Chondrocyte (in vitro differentiated cells): ENCODE measurements at places on chromosomes 12 and 14.

DNA sequence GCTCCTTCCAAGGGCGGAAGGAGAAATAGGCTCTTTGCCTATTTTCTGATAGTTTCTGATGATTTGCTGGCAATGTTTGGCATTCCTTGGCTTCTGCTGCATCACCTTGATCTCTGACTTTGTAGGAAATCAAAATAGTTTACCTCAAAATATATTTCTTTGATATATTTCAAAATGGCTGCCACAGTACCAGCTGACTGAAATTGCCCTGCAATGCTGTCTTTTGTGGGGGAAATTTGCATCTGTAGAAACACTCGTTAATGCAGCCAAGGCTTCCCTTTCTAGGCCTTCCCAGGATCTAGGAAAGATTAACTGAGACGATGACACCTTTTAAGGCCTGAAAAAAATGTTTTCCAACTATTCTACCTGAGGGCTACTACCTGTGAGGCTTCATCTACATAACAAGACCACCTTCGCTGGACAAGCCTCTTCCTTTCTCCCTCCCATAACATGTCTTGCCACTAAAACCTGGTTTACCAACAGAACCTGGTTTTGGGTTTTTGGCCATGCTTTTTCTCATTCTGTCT is 212.8 kb upstream of the SSTR1 start:
- DNase-seq, result no peak

DNA sequence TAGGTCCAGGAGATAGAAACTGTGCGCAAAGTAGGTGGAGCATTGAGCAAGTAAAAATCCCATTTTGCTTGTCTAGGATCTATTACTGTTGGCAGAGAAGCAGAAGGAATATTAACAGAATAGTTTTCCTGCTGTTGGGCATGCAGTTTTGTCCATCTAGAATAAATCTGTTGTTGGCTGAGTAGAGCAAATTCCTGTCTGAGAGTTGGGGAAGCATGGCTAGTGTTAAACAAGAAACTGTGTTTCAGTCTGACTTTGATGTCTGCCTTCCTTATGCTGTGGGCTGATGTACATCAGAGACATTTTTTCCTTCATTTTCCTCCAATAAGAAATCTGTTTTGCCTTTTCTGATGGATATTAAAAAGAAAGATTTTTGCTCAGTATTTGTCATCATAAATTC is 98.2 kb downstream of the RAD52 start:
- DNase-seq, result no peak

GRCh38 chr14:29898470-29898869 is 29.2 kb downstream of the PRKD1 start:
- no peak for DNase-seq

GRCh38 chr14:51648296-51648695 is 3.4 kb upstream of the FRMD6 start:
- no peak for DNase-seq

DNA sequence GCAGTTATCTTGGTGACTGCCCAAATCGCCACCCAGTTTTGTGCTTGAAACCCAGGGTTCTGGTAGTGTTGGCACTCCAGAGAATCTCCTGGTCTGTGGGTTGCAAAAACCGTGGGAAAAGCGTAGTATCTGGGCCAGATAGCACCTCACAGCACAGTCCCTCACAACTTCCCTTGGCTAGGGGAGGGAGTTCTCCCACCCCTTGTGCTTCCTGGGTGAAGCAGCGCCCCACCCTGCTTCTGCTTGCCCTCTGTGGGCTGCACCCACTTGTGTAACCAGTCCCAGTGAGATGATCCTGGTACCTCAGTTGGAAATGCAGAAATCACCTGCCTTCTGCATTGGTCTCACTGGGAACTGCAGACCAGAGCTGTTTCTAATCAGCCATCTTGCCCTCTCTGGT is 16.4 kb downstream of the CLEC2D start:
- DNase-seq, result no peak

DNA sequence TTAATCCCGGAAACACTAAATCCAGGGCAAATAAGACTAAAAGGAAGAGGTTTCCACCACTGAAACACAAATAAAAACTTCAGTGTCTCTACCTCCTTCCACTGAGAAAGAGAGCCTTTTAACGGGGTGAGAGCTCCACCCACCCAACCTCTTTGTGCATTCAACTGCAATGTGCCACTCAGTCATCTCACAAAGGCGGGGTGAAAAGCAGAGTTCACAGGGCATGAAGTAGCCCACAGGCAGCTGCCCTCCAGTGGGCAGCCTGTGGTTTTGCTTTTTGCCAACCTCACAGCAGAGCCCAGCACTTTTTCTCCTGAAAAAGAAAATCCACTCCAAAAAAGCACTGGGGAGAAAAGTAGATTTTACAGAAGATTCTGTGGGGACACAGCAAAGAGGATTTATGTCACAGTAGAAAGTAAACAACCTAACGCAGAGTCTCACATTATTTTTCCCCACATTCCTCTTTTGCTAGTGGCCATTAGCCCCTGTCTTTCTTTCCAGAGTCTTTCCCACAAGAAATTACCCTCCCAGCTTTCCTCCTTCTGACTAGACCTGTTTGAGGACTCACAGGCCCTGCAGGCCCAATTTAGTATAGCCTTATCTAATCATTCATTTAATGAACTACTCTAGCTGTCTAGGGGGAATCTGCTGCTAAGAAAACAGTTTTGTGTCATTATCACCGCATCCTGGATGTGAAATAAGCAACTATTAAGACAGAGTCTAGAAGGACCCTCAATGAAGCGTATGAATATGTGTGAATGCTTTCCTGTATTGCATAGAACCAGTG is 753.8 kb upstream of the FOXG1 start:
- DNase-seq, result no peak

DNA sequence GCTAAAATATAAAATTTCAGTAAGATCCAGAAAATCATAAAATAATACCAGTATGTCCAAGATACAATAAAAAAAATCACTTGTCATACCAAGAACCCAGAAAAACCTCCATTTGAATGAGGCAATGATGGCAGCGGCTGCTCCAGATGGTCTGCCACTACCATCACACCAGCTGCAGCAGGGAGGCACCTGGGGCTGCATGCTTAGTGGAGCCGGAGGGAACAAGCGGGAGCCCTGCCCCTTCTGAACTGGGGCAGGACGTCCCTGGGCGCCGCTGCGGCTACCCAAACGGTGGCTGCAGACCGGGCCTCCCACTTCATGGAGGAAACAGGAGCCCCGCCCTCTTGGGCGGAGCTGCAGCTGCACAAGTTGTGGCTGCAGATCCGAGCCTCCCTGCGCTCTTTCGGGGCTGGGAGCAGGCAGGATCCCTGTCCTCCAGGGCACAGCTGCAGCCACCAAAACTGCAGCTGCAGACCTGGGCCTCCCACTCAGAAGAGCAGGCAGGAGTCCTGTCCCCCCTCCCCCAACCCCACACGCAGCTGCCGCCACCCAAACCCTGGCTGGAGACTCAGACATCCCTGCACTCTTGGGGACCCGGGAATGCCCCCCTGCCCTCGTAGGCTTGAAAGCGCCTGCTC is 36.1 kb upstream of the OR5AU1 start:
- peak; percentile 93 for DNase-seq

DNA sequence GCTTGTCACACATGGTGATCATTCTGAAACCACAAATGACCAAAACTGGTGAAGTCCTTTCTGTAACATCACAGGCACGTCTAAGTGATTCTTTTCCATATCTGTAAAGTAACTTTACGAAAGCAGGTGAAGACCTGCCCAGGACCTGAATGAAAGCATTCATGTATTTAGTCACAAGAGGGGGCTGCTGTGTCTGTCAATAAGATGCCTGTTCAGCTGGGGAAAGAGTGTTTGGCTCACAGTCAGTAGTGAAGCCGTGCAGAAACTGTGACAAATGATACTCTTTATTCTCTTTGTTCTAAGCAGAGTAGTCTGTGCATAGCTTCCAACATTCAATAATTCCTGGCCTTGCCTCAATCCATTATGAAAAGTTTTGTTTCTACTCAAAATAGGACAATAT is 373.5 kb upstream of the OR4E1 start:
- DNase-seq, result no peak

- no peak for DNase-seq
Measured at GRCh38 chr14:37900561-37900960, 305.1 kb downstream of the TTC6 start.

GRCh38 chr12:13380297-13380696 is 183.8 kb downstream of the EMP1 start:
- no peak for DNase-seq

- DNase-seq, result no peak
Measured at GRCh38 chr14:54087376-54087775, 130.8 kb upstream of the BMP4 start.

- DNase-seq, result no peak
Measured at GRCh38 chr12:11154400-11154925, 16.5 kb upstream of the SMIM10L1 start.

DNA sequence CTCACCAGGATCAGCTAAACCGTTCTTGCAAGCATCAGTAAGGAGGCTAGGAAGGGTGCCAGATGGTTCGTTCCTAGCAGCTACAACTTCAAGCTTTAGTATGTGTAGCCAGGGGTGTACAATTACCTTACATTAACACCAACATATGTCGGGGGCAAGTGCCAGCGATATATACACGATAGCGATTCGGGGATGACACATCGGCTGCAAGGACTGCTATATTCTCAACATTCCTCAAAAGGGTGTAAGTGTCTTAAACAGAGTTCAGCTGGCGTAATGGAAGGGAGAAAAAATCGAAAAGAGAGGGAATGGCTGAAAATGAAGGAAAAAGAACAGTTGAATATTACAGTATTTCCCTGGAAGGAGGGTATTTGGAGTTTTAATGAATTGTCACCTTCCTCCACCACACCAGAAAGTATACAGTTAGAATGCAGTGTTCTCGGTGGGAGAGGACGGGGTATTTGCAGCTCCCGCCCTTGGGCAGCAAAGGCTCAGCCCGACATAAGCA is 545 bp downstream of the LIMA1 start:
- no peak for DNase-seq

- no peak for DNase-seq
Measured at GRCh38 chr12:67592228-67593011, 56.1 kb upstream of the DYRK2 start.

DNA sequence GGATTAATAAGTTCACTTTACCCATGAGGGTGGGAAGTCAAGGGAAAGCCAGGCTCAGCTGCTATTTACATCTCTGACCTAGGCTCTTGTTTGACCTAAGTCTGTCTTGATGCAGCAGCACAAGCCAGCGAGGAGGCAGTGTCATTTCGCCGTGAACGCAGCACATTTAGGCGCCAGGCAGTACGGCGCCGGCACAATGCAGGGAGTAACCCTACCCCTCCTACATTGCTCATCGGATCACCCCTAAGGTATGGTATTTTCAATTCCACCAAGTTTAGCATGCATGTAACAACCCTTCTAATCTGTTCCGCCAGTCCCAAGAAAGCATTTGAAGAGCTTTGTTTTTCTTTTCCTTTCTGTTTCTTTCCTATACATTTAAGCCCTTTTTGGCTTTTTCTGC is 81.2 kb downstream of the PCNX1 start:
- no peak for DNase-seq

DNA sequence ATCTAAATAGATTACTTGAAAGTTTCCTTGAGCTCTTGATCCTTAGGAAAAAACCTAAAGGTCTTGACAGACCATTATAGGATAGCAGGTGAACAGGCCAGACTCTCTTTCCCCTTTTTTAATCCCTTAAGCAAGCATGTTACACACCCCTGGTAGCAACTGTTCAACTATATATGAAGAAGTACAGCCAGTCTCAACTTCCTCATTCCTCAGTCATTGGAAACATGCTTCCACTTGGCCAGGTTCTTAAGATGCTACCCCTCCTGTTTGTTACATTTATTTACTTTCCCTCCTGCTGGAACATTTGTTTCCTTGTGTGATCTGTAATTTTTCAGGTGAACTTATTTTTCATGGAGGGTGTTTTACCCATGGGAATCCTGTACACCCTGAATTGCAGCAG is 124.1 kb downstream of the ARMH4 start:
- DNase-seq, result no peak

GRCh38 chr12:39915249-39915648 is 190.6 kb downstream of the SLC2A13 start:
- DNase-seq, result no peak

GRCh38 chr12:71719647-71720370 is 33.9 kb downstream of the TMEM19 start:
- DNase-seq, result no peak

GRCh38 chr12:58895053-58895452 is 25.3 kb downstream of the LRIG3 start:
- no peak for DNase-seq

- no peak for DNase-seq
Measured at GRCh38 chr12:117792471-117792870, 176.3 kb downstream of the KSR2 start.

DNA sequence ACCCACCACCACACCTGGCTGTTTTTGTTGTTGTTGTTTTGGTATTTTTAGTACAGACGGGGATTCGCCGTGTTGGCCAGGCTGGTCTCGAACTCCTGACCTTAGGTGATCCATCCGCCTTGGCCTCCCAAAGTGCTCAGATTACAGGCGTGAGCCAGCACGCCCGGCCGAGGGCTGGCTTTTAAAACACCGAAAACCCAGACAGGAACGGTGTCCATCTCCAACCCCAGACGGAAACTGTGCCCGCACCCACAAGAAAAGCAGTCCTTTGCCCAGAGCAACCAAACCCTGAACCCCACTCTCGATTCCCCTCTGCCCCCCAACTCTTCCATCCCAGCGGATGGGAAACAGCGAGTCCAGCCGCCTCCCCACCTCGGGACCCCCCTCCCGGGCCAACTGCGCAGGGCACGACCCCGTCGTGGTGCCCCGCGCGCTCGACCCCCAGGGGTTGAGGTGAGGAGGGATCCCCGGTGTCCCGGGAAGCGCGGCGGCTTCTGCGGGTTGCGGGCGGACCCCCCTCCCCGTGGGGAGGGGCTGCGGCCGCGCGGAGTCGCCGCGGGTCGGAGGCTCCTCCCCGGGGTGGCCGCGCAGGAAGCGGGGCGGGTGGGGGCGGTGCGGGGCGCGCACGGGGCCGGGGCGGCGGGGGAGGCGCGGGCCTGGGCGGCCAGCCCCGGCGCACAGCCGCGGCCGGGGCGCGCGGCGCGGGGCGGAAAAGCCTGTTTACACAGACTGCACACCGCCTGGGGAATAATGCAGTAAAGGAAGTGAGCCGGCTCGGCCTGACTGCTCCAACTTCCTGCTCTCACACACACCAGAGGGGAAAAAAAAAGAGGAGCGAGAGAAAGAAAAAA is at the start of gene ELK3:
Gene ELK3, plus strand, starts transcription at position 651 of the 851 bp plus-strand sequence.
- no peak for DNase-seq

- DNase-seq, result no peak
Measured at GRCh38 chr12:127957001-127957660, 309.8 kb upstream of the TMEM132C start.

DNA sequence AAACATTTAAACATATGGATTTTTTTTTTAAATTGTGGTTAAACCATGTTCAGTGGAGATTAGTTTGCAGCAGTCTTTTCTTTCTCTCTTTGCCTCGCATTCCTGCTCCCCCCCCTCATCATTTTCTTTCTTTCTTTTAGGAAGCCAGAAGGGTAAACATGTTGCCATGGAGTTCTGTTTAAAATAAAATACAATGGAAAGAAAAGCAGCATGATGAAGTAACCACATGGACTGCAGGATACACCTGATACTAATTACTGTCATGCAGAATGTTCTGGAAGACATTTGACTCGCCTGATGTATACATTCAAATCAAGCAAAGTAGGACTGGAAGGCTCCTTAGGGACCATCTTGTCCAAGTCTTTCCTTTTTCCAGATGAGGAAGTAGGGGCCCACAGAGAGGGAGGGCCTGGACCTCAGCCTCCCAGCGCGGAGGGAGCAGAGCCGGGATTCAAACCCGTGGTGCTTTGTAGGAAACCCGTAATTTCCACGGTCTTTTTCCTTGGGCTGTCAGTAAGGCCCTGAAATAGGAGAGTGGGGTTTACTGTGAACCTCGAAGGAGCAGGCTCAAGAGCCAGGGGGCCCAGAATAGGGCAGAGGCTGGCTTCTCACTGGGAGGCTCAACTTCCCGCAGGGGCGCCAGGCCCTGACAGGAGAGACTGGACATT is 2.4 kb upstream of the MEG3 start:
- no peak for DNase-seq

- DNase-seq, result peak; percentile 91
Measured at GRCh38 chr12:98645572-98646067, 530 bp downstream of the APAF1 start.
